ENCODE measurements at places on chromosomes 7 and 10.

- DNase-seq = no peak
Measured at GRCh38 chr10:56624082-56624481, 263.0 kb upstream of the ZWINT start.

DNA sequence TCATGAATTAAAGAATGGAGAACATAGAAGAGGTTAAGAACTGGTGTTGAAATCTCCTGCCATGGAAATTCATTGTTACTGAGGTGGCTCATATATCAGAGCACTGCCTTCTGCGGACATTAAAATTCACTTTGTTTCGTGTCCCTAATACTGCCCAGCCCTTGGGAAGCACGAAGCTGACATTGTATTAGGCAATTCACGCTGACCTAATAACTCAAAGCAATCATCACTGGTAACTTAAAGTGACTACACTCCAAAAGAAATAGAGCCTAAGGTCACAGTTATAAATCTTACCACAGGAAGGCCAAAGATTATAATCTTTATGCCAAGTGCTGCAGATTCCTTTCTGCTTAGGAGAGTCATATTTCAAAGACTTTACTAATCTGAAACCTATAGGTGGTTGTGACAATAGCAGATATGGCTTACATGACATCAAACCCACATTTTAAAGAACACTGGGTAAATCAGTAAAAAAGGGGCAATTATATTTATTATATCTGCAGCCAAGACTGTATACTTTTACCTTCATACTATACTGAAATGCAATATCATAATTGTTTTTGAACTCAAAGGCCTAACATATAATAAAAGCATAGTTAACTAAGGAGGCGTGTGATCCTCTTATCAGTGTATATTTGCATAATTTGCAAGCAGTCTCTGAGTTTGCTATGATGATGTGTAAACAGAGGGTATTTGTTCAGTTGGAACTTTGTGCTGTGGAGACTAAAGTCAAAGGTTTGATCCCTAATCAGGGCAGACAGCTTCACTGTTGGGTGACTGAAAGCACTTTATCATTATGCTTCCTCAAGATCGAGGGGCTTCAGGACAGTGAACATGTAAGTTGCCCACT is 51.9 kb upstream of the CAPZA2 start:
- no peak for DNase-seq

GRCh38 chr7:116193329-116194087 is 16.8 kb upstream of the TES start:
- DNase-seq = no peak

GRCh38 chr7:27965650-27966049 is 214.9 kb downstream of the JAZF1 start:
- DNase-seq = no peak

DNA sequence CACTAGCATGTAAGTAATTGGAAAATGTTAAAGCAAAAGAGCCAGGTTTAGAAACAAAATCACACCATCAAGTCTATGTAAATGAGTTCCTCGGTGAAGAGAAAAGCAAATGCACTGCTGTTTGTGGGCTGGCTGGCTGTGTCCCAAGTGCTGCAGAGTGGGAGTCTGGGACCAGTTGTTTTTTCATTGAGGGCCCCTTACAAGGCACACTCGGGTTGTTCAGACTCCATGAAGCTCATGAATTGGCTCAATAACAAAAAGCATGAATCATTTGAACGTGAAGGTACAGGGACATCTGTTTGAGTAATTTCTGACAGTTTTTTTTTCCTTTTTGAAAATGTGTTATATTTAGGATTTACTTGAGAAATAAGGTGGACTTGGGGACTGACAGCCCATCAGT is 28.0 kb downstream of the GRK5 start:
- no peak for DNase-seq

DNA sequence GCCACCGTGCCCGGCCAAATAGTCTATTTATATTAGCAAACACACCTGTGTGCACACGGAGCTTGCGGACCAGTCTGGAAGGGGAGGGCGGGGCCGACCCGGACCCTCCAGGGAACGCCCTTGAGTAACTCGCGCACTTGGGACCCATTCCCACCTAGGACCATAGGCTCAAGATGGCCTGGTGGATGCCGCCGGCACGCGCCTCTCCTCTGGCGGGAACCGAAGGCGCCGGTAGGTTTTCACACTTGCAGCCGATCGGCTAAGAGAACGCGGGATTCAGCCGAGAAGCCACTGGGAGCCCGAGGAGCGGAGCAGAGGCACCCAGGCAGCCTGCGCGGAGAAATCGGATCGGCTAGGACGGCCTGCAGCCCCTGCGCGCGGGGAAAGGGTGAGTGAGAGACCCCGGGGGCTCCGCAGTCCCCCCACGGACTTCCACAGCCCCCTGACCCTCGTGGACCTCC is 18.9 kb downstream of the IFT22 start:
- DNase-seq = no peak

DNA sequence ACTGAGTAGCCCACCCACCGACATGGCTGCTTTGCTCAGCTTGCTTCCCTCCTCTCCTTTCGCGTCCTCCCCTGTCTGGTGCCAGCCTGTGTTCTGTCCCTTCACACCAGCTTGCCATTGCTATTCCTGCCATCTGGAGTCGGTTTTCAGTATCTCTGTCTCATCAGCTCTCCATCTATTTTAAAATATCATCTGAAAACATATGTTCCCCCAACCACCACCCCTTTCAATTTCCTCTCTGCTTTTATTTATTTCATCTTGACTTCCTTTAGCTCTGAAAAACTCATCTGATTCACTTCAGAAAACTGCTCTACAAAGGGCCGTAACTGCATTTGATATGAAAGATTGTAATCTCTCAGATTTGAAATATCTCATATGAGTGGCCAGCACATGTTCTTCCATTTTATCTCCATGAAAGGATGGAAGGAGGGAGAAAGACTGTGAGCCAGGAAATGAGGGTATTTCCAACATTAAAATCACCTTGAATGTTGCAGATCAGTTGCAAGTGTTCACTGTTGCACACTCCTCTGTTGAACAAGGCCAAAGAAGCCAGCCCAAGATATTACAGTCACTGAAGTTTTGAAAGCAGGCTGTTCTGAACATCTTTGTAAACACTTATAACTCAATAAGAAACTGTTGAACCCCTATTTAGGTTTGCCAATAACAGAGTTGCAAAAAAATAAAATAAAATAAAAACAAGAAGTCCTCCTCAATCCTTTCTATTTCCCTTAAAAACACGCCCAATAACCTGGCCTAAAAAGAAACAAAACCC is 202.4 kb upstream of the NEBL start:
- DNase-seq = no peak
